Activated T-helper 1 cell treated with Interleukin-2 at 50 U/mL for 16 hours (primary cell): ENCODE measurements at places on chromosomes 7 and 10.

GRCh38 chr10:5683065-5683464 lies 1.6 kb upstream of the TASOR2 start:
- no peak for DNase-seq

GRCh38 chr10:65993451-65993850 lies 932.4 kb upstream of the LRRTM3 start:
- DNase-seq: no peak

DNA sequence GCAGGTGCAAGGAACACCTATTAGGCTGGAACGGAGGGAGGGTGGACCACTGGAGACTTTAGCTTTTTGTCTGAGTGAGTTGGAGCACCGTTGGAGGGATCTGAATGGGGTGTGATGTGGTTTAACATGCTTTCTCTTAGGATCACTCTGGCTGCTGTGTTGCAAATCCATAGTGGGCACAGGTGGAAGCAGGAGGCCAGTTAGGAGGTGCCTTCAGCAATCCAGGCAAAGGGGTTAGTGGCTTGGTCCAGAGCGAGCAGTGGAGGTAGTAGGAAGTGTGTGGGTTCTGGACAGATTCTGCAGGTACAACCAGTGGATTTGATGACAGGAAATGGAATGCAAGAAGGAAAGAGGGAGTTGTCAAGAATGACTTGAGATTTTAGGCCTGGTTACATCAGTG lies 95.0 kb downstream of the MMRN2 start:
- no peak for DNase-seq

GRCh38 chr7:152869677-152870051 lies 110.1 kb downstream of the ACTR3B start:
- DNase-seq: no peak

DNA sequence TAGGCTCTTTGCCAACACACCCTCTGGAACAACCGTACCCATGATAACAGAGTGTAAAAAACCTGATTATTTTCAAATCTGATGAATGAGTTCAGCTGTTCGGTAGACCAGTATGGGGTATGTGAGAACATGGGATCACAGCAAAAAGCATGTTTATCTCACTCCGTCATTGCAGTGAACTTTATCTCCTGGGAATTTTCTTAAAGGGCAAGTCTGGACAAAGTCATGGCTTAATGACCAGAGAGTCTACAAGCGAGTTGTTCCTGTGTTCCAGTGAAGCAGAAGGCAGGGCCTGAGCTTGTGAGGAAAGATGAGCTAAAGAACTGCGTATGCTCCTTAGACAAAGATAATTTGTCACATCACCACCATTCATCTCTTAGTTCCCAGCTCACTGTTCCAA lies 219.7 kb downstream of the TRIL start:
- no peak for DNase-seq

DNA sequence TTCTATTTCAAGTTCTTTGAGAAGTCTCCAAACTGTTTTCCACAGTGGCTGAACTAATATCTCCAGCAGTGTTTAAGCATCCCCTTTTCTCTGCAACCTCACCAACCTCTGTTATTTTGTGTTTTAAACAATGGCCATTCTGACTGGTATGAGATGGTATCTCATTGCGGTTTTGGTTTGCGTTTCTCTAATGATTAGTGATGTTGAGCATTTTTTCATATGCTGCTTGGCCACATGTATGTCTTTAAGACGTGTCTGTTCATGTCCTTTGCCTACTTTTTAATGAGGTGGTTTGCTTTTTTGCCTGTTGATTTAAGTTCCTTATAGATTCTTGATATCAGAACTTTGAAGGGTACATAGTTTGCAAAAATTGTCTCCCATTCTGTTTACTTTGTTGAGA lies 156.6 kb upstream of the IMMP2L start:
- no peak for DNase-seq

DNA sequence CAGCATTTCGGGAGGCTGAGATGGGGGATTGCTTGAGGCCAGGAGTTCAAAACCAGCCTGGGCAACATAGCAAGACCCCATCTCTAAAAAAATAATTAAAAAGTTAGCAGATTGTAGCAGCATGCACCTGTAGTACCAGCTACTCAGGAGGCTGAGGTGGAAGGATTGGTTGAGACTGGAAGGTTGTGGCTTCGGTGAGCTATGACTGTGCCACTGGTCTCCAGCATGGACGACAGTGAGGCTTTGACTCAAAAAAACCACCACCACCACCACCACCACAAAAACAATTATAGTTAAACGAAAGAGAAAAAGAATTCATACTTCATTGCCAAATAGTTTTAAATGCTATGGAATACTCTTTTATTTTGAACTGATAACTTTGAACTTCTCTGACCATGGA lies 63.4 kb downstream of the VTI1A start:
- no peak for DNase-seq

DNA sequence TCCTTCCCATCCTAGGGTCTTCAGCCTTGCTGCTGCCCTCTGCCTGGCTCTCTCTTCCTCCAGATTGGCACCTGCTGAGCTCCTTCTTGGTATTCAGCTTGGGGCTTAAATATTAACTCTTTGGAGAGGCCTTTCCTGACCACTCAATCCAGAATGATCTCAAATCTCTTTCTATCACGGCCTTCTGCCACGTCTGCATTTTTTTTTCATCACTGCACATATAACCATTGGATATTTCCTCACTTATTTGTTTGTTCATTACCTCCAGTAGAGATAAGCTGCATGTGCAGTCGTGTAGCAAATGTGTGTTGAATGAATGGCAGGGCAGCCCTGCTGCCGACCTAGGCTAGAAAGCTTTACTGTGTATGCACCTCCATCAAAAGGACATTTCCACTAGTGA lies 51.6 kb upstream of the MPP7 start:
- DNase-seq: no peak

GRCh38 chr10:16509996-16510395 lies 11.7 kb downstream of the C1QL3 start:
- no peak for DNase-seq

GRCh38 chr10:48523820-48524758 lies 80.8 kb downstream of the ARHGAP22 start:
- DNase-seq: no peak

- no peak for DNase-seq
Measured at GRCh38 chr7:30652698-30653641, 29.3 kb downstream of the CRHR2 start.

GRCh38 chr7:67452516-67453026 lies 455.9 kb downstream of the TYW1 start:
- DNase-seq: no peak

GRCh38 chr7:34269084-34269483 lies 363.7 kb downstream of the BMPER start:
- no peak for DNase-seq

GRCh38 chr10:21764466-21765189 lies 230.6 kb downstream of the MLLT10 start:
- DNase-seq: no peak
